Stimulated activated CD4-positive, alpha-beta T cell treated with anti-CD3 and anti-CD28 coated beads, TNF-alpha, amount 100 ng/mL, for 1 hour (primary cell): ENCODE measurements at places on chromosomes 16 and 17.
A peak's percentile ranks its signal among the peaks of the same experiment; 100 is the strongest.

- DNase-seq, result no peak
These were observed 119.8 kb downstream of the CLEC16A start for GRCh38 chr16:11064202-11064540.

- DNase-seq, result no peak
These were observed 32.8 kb downstream of the CACNA1G start for GRCh38 chr17:50593321-50593720.

GRCh38 chr16:87463722-87464690 lies 28.8 kb downstream of the ZCCHC14 start:
- peak; percentile 14 for DNase-seq

DNA sequence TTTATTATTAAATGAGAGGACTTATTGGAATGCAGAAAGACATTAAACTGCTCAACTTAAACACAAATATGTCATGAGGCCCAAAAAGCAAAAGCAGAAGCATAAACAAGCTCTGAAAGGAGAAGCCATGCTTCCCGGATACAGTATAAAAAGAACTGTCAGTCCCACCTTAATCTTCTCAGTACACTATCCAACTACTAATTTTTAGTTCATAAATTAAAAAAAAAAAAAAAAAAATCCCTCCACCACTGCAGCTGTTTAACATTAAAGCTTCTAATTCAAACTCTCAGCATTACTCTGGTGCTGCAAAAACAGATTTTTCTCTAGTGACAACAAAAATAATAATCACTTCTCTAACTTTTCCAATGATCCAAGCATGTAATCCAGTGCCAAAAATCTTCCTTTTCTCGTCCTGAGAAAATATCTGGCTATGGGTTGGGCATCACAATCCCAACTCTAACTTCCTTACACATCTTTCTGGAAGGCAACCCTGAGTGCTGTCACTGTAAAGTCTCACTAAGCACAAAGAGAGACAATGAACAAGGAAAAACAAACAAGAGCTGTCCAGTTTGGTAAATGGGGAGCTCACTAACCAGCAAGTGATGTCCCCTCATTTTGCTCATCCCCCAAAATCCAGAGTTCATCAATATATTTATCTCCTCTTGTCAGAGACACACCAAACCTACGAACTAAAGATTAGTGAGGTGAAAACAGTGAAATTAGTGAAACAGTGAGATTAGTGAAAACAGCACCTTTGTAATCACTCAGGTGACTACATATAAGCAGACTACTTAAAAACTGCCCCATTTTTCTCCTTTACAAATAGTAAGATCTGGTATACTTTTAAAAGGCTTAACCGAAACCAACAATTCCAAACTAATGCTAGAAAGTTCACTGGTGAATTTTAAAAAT lies 5.5 kb downstream of the USP32 start:
- DNase-seq, result no peak

GRCh38 chr16:52405441-52405840 lies 141.5 kb downstream of the TOX3 start:
- no peak for DNase-seq

- no peak for DNase-seq
These were observed 10.2 kb downstream of the RNF213 start for GRCh38 chr17:80270836-80271235.

DNA sequence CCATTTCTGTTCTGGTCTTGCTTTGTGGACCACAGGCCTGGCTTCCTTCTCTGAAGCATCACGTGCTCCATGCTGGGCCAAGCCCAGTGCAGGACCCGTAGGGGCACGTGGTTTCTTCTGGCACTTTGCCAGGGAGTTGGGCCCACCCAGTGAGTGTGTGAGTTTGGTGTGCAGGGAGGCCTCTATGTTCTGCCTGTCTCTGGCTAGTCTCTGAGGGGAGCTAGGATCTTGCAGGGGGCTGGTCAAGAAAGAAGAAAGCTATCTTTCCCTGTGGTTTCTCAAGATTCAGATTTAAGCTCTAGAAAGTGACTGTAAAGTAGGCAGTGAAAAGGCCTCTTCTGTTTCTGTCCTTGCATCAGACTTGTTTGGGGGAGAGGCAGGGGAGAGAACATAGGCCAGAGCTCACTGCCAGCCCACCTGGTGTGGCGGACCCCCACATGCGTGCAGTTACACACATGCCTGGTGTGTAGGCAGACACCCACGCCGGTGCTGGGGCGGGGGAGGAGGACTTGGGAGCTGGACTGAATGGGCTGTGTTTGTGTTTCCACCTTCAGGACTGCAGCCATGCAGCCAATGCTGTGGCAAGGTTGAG lies 11.8 kb downstream of the LASP1 start:
- no peak for DNase-seq

- no peak for DNase-seq
These were observed 15.5 kb downstream of the NEUROD2 start for GRCh38 chr17:39591958-39592954.
